ENCODE measurements at places on chromosomes 1 and 21.
A peak's percentile ranks its signal among the peaks of the same experiment; 100 is the strongest.

- DNase-seq = peak; percentile 13
Observed at GRCh38 chr1:14602136-14602535, 3.7 kb downstream of the KAZN start.

DNA sequence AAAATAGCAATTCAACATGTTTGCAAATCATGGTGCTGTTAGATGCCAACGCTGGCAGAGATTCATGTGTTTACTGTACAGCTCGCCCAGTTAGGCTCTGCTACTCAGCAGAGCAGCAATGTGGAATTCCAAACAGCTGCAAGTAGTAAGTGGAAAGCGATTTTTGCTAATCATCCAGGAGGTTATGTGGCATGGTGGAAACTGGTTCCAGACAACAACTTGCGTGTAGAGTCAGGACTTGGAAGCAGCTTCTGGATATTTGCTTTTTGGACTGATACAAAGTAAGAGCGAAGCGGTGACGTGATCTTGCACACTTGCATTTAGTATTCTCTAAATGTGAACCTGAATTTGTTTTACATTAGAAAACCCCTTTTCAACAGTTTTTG lies 27.1 kb upstream of the HHAT start:
- DNase-seq = peak; percentile 53

GRCh38 chr1:158107916-158108315 lies 72.8 kb upstream of the CD1D start:
- DNase-seq = no peak

DNA sequence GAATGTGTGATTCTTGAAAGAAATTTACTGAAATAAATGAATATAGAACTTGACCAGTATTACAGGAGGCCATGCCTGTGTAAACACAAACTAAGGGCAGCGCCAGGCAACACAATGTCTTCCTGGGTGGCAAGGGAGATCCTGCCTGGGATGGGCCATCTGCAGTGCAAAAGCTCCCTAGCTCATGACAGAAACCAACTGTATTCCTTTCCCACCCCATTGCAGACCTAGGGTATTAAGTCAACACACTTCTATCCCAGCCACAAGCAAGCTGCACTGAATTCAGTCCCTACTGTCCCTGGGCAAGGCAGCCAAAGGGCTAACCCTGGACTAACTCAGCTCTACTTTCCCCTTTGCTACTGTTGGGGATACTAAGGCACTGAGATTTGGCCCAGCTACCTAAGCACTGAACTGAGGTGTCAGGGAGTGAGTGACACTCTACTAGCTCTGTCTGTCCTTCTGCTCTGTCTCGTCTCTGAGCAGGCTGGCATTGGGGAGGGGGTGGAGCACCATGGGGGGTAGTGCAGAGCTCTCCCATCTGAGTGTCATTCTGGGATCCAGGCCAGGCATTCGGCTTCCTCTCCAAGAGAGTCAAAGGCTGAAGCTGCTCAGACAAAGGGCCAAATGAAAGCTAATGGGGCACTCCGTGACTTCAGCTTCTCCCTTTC lies 2.5 kb downstream of the INKA2 start:
- no peak for DNase-seq

DNA sequence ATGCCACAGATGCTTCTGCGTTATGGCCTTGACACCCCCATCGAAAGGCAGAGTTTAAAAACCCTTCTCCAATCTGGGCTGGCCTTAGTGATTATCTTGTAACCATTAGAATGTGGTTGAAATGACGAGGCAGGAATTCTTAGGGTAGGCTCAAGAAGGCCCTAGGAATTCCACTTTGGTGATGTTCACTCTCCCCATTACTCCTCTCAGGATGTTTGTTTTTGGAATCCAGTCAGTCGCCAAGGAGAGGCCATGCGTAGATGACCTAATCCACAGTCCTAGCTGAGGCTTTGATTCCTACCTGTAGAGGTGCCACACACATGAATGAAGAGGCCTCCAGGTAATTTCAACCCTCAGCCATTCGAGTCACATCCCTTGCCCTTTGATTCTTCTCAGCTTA lies 318.2 kb downstream of the NEGR1 start:
- DNase-seq = no peak

- no peak for DNase-seq
Observed at GRCh38 chr1:203505526-203506204, 11.7 kb downstream of the OPTC start.

DNA sequence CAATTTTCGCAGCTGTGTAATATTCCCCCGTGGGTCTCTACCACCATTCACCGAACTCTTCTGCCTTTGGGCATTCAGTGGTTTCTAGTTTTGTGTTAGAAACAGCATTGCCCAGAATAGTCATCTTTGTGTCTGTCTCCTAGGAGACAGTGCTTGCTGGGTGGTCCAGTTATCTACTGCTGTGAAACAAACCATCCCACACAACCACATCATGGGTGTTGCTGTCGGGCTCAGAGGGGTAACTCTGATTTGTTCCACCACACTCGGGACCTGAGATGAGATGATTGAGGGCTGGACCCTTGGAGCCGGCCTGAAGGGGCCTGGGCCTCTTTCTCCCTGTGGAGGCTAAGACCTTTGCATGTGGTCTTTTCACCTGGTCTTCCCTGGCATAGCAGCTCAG lies 427.2 kb upstream of the VAMP3 start:
- DNase-seq = no peak

GRCh38 chr1:73194965-73195364 lies 912.6 kb upstream of the NEGR1 start:
- no peak for DNase-seq

All from adipocyte (in vitro differentiated cells).